ENCODE measurements at places on chromosomes 3 and 15.

GRCh38 chr3:120931593-120931992 is 23.6 kb downstream of the STXBP5L start:
- no peak for DNase-seq

DNA sequence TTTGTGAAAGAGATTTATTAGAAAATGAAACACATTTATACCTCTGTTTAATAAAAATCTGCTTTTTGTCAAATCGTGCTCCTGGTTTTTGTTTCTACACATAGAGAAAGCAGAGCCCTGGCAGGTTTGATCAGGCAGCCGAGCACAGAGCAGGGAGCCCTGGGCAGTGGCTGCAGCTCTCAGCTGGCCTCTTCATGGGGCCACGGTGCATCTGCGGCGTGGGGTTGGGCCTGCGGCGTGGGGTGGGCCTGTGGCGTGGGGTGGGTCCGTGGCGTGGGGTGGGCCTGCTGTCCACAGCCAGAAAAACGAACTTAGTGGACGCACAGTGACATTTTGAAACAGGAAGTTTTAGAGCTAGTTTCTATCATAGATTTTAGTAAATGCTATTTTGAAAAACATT is 10.6 kb downstream of the GOLGA6L2 start:
- DNase-seq, result no peak

- DNase-seq, result no peak
Observed at GRCh38 chr15:58985443-58985842, 2.0 kb upstream of the RNF111 start.

DNA sequence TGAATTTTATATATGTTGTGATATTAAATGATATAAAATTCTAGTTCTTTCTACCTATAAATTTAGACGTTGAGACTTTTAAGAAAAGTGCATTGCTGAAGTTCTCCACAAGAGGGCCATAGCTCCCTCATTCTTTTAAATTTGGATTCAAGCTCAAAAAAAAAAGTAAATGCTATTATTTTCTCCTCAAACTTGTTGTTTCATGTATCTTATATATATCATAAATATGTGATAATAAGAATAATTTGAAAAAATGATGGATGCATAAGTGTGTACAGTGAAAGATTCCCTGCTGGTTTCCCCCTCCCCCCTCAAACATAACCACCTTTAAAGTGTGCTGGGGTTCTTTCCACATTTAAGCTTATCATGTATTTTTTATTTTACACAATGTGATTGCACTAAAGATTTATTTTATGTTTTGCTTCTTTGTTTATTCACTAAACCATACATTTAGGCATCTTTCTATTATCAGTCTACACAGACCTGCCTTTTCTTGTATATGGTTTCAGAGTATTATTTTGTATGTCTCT is 769.4 kb upstream of the GOLIM4 start:
- DNase-seq, result peak; percentile 7

- no peak for DNase-seq
Observed at GRCh38 chr15:39552556-39552955, 28.3 kb upstream of the THBS1 start.

DNA sequence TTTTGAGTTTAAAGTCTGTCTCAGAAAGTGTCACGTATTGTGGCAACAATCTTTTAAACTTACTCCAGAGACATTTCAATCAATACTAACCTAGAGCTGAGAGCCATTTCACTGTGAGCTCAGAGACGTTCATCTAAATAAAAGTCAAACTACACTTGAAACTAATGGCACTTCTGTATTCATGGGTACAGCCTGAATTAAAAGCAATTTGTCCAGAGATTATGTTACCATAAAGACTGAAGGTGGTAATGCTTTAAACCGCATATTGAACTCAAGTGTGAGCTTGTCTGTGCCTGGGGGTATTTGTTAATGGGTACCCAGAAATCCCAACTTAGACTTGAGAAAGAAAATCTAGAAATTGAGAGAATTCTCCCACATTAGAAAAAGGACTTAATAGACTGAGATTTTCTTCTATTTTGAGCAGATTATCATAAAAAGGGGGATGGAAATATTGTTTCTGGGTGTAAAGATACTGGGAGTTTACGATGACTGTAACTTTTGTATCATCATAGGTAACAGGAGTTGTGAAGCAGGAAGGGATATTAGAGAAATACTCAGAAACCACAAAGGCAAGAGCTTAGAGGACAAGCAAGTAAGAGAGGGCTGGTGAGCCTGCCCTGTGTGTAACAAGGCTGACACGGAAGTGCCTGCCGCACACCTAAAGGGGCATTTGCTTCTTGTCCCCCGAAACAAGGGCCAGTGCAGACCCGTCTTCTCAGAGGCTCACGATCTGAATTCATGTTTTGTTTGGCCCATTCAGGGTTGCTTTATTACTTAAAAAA is 36.9 kb downstream of the LRIG1 start:
- DNase-seq, result no peak

DNA sequence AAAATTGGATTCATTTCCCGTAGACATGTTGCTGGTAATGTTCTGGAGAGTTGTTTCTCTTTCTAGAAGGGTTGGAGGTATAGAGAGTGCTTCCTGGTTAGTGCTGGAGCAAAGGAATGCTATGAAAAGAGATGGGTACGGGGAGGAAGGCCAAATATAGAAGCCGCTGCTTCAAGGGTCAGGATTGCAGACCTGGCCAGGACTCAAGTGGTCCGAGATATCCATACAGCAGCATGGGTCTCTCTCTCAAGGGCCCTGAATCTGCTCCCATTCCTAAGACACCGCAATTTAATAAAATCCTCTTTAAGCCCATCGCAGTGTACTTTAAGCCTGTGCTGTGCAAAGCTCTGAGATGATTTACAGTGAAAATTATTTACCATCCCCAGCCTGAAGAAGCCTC is 287.0 kb downstream of the FAM43A start:
- DNase-seq, result no peak

GRCh38 chr3:27289769-27290413 is 79.3 kb downstream of the NEK10 start:
- no peak for DNase-seq

DNA sequence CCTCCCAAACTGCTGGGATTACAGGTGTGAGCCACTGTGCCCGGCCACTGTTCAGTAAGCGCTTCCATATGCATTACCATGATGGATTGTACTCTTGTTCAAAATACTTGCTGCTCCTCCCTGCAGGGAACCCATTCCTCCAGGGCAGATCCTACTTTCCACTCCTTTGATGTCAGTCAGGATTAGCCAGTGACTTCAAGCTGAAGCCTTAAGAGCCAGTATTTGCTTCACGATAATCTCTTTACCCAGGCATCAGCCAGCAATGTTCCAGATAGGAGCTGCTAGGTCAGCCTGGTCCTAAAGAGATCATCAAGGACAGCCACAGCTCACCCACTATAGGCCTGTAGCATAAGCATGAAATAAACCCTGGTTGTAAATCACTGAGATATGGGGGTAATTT is 96.5 kb upstream of the UBE2E2 start:
- DNase-seq, result no peak

- DNase-seq, result no peak
Observed at GRCh38 chr15:97998307-97999071, 38.0 kb downstream of the ARRDC4 start.

GRCh38 chr15:61115241-61115640 is 113.9 kb downstream of the RORA start:
- no peak for DNase-seq

GRCh38 chr15:53251996-53252395 is 461.9 kb upstream of the ONECUT1 start:
- DNase-seq, result no peak

DNA sequence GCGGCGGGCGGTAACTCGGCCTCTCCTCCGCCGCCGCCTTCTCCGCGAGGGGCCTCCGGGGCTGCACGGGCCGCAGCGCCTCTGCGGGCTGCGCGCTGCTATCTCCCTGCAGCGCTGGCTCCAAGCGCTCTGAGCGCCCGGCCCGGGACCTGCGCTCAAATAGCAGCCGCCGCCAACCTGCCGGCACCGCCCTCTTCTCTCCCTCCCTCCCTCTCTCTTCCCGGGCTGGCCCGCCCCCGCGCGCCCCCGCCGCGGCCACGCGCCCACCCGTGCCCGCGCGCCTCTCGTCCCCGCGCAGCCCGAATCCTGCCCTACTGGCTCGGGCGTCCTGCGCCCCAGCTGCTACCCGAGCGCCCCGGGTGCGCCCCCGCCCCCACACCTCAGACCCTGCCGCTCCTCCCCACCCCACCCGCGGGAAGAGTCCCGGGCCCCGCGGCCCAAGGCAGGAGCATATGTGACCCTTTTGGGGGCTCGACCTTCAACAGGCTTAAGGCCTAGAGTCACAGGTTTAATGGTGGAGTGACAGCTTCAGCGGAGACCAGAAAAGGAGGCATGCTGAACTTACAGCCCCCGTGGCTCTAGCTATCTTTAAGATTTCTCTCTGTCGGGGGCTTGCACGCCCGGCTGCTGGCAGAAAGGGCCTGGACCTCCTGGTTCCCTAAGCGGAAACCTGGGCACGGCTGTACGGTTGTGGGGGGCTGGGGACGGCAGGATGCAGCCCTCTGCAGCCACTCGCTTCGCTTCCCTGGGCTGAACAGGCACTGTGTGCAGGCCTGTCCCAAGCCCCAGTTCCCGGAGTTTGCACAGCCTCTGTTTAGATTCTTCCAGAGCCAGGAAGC is at the start of gene CACNA2D2:
Gene CACNA2D2 (minus strand): TSS at position 131 of the 839 bp plus-strand sequence. CDS start 211 bp downstream, outside the sequence.
- DNase-seq, result no peak

DNA sequence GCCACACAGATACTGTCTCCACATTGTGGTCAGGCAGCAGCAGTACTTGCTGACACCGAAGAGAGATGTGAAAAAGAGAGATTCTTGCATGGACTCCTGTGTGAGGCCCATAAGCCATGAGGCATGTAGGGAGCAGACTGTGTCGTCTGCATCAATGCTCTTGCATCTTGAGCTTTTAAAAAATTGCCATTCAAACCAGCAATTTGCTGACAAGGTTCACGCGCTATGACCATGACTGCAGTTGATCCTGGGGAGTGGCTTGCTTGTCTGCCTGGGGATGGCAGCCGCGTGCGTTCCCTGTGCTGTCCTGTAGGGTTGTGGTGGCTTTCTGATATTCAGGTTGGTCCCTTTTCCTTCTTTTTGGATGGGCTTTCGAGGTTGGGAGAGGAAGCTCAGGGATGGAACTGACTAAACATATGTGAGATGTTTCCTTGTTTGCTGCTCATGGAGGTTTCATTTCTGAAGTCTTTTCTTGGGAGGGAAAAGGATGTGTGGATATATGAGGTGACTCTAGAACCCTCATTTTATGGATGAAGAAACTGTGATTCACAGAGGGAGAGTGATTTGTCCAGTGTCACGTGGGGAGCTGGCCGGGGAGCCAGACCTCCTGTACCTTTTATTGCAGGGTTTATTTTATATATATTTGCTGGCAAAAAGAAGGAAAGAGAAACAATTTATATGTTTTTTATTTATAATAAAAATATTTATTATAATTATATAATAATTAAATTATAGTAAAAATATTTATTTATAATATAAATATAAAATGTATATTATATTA is 48.6 kb downstream of the LPP start:
- DNase-seq, result no peak

GRCh38 chr3:152258448-152259393 is 10.0 kb upstream of the MBNL1 start:
- no peak for DNase-seq

- no peak for DNase-seq
Observed at GRCh38 chr3:188239577-188239976, 85.6 kb downstream of the LPP start.

DNA sequence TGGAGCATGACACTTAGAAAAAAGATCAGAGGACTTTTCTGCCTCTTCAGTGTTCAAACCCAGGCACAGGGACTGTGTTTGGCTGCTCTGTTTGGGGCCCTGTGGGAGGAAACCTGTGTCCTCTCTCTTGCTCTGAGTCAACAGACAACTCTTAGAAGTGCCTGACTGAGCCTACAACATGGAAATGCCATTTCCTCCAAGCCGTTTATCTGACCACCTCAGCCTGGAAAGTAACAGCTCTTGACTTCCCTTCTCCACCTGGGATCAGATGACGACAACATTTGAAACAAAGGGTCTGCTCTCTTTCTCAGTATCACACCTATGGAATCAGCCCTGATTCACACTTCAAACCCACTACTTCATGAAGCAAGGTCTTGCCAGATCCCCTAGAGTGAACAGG is 91.3 kb upstream of the CTDSPL start:
- no peak for DNase-seq

- DNase-seq, result no peak
Observed at GRCh38 chr3:119352863-119353527, 58.8 kb downstream of the ARHGAP31 start.

DNA sequence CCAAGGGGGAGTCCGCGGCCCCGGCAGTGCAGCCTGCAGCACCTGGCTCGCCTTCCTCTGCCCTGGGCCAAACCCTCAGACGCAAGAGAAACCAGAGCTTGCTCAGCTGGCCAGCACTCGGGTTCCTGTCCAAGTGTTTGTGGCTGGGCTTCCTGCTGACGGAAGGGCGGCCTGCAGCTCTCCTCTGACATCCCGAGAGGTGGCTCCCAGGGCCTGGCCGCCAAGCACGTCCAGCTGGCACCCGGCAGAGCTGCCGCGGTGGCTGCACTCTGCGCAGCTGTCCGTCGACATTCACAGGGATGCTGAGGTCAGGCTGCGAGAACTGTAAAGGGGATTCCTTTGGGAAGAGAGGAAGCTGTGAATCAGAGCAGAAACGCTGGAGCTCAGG is 85.6 kb downstream of the CPN2 start:
- no peak for DNase-seq

- peak; percentile 49 for DNase-seq
Observed at GRCh38 chr3:188978421-188979171, 193.2 kb upstream of the TPRG1 start.

DNA sequence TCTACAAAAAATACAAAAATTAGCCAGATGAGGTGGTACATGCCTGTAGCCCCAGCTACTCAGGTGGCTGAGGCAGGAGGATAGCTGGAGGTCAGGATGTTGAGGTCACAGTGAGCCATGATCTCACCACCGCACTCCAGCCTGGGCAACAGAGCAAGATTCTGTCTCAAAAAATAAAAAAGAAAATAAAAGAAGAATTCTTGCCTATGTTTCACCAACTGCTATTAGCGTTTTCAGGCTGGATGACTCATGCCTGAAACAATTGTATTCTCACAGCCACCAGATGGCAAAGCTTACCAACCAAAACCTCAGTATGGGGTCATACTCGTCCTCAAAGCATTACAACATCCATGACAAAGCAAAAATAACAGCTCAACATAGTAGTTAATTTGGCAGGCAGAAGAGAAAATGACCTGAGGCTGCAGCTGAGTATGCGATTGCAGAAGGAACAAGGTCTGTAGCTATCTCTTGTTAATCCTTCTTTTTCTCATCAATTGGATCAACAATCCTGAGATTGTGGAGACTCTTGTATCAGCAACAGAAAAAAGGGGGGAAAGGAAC is 52.2 kb downstream of the TP53BP1 start:
- peak; percentile 74 for DNase-seq

- no peak for DNase-seq
Observed at GRCh38 chr15:55552926-55553325, 35.2 kb downstream of the PYGO1 start.

DNA sequence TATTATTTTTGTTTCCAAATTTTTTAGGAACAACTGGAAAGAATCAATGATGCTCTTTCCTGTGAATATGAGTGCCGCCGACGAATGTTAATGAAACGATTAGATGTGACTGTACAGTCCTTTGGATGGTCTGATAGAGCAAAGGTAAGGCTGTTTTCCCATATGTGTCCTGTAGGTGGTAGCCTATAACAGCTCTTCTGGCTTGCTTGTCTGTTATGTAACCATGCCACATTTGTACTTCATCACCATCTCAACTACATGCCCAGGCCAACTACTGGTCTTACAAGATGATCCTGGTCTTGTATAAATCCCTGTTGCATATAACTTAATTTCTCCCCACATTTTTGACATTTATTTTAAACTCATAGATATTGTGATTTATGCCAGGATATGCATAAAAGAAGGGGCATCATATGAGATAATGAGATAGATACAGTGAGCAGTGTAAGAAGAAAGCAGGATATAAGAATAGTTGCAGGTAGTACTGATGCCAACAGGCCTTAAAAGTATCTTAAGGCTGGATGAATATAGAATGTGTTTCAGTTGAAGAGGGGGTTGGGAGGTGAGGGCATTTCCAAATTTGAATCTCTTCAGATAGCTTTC is 20.3 kb downstream of the FAM98B start:
- DNase-seq, result peak; percentile 74
